ENCODE measurements at places on chromosomes 4 and X.

- no peak for DNase-seq
These were observed 39.8 kb downstream of the BBS12 start for GRCh38 chr4:122772311-122772710.

- DNase-seq, result no peak
These were observed 15.6 kb upstream of the CWH43 start for GRCh38 chr4:48970471-48970921.

DNA sequence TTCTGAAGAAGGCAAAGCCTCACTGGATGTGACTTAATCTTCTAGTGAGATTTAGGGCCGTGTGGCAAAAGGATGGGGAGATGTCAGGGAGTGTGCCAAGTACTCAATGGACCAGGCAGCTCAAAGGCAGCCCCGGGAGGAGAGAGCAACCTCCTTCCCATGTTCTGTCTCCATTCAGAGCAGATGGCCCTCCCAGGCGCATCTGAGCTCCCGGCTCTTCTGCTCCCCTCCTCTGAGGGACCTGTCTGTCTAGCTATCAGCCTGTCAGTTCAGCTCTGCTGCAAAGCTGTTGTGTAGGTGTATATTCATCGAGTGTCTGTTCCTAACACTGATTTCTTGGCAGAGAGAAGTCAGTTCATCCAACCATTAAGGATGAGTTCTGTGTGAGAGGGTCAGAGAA is 10.9 kb upstream of the PORCN start:
- no peak for DNase-seq

DNA sequence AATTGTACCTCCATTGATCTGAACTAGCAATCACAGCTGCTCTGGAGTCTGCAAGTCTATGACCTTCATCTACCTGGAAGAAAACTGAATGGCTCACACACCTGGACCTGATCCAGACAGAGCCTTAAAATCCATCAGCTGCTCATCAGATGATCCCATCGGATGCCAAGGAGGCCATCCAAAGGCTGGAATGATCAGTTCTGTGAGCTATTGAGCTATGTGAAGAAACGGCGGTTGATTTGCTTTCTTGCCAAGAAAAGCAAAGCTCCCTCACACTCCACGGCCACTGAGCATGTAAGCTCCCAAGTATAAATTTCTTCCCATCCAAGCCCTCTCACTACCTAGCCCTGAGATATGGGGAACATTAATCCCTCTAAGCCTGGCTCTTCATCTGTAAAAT is 63.1 kb downstream of the RELL1 start:
- no peak for DNase-seq

DNA sequence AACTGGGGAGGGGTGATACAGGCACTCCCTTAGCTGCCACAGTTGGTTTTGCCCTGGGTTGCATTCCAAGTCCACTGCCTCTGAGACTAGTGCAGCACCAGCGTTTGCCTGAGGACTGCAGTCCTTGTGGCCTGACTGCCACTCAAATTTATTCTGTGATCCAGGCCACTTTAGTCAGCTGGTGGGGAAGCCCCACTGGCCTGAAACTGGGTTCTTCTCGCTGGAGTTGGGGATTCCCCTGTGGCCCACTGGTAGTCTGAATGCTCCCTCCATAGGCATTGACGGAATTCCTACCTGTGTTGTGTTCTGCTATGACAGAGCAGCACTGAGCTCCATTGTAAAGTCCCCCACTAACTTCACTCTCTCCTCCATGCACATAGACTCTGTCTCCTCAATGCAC is 63.8 kb downstream of the PTPN13 start:
- peak; percentile 8 for DNase-seq

- no peak for DNase-seq
These were observed 332.5 kb downstream of the PDGFC start for GRCh38 chr4:156638925-156639605.

- no peak for DNase-seq
These were observed 112.5 kb downstream of the SCLT1 start for GRCh38 chr4:128980816-128981326.

DNA sequence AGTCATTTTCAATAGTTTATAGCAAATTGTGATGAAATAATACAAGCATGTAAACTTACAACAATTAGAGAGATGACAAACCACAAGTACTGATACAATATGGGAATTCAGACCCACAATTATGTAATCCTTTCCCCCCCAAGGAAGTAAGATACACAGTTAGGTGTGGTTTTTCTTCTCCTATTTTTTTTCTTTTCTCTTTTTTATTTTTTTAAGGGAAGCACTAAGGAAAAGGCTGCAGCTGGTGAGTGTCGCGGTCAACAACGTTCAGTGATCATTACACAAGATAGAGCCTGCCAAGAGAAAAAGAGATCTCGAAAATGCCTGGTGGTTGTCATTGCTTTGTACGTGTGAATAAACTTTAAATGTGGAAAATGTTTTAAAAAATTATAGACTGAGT is 9.8 kb downstream of the NDNF start:
- no peak for DNase-seq

GRCh38 chr4:42282081-42282901 is 115.0 kb upstream of the SHISA3 start:
- peak; percentile 58 for DNase-seq

DNA sequence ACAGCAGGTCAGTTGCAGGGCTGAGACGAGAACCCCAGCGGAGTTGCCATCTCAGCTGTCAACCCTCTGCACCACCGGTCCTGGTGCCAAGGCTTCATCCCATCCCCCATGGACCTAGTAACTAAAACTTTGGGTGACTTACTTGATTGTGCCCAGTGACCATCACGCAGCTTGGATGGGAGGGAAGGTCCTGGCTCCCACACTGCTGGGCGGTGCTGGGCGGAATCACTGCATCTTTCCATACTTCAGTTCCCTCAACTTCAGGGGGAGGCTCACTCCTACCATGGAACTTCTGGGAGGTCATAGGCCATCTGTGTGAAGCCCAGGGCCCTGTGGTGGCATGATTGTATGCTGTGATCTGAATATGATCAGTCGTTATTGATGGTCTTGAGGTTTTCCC is 26.2 kb upstream of the JAKMIP1 start:
- DNase-seq, result no peak

GRCh38 chr4:103050736-103051436 is 25.7 kb downstream of the SLC9B2 start:
- no peak for DNase-seq

GRCh38 chr4:146105464-146105863 is 70.1 kb upstream of the LSM6 start:
- DNase-seq, result no peak

DNA sequence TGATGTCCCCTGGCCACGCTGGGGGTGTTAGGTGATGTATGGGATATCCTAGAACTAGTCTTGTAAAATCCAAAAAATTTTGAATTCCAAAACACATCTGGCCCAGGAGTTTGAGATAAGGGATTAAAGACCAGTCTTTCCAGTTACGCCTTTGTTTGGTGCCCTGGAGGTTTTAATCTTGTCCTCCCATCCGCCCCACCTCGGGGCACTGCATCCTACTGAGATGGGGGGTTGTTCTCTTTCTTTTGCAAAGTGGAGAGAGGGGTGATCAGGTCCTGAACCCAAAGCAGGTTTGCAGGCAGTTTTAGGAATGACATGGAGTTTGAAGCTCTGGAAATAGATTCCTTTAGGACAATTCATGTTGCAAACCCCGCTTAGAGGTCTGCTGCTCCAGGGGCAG is 1.8 kb downstream of the SUV39H1 start:
- DNase-seq, result no peak

GRCh38 chr4:53055716-53056403 is 193.7 kb downstream of the RASL11B start:
- DNase-seq, result no peak

DNA sequence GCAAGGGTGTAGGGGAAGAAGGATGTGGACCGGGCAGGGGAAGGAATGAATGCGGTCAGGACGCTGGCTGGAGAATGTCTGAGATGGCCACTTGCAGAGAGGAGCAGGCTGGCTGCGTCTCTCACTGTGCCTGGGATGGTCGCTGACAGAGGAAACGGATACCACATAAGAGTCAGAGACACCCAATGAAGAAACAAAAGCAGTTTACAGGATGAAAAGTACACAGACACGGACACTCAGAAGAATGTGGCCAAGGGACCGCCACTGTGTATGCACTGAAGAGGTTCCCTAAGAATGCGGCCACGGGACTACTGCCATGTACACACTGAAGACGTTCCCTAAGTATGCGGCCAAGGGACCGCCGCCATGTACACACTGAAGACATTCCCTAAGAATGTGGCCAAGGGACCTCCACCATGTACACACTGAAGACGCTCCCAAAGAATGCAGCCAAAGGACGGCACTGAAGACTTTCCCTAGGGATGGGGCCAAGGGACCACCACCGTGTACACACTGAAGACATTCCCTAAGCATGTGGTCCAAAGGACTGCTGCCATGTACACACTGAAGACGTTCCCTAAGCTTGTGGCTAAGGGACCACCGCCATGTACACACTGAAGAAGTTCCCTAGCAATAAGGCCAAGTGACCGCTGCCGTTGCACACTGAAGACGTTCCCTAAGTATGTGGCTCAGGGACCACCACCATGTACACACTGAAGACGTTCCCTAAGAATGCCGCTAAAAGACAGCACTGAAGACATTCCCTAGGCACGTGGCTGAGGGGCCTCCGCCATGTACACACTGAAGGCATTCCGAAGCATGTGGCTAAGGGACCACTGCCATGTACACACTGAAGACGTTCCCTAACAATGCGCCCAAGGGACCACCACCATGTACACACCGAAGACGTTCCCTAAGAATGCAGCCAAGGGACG is 32.2 kb downstream of the DHRSX start:
- no peak for DNase-seq

- no peak for DNase-seq
These were observed 19.9 kb upstream of the C4orf51 start for GRCh38 chr4:145660064-145660463.

DNA sequence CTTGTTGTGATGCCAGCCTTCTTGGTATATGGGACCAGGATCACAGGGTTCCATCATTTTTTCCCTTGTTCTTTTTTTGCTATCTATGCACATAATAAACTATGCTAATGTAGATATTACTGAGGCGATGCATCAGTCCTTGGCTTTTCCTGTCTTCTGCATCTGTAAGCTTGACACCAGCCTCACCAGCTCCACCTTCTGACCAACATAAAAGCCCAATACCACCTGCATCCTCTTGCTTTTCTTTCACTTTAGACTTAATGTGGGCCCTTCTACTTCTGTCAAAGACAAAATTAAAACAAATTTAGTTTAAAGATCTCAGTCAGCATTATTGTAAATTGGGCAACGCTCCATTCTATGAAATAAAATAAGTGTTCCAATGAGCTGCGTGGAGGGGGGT is 1718.8 kb upstream of the PCDH10 start:
- DNase-seq, result no peak

DNA sequence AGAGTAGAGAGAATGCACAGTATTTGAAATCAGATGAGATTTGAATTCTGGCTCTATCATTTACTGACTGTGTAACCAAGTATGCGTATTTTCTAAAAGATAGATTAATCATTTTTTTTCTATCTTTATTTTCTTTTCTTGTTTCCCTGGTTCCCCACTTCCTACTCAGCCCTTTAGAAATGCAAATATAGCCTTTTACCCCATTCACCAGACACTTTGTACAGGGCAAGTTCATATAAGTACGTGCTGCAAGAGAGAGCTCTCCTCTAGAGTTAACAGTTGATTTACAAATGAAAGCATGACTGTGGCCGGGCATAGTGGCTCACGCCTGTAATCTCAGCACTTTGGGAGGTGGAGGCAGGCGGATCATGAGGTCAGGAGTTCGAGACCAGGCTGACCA is 17.8 kb upstream of the TDO2 start:
- DNase-seq, result no peak

DNA sequence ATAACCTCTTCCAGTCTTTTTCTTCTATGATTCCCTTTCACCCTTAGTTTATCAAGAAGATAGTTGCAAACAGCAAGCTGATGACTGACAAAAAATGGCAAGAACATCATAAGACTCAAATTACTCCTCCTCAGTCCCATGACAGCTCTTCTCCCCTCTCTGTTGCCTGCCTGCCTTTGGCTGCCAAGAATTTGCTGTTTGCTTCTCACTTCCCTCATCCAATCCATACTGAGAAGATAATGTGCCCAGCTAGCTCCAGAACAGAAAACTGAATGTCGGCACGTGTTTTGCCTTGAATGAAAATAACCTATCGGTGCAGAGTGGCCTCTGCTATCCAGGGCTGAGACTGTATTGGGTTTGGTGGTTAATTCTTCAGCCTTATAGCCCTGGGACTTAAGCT is 192.1 kb downstream of the PPARGC1A start:
- no peak for DNase-seq

DNA sequence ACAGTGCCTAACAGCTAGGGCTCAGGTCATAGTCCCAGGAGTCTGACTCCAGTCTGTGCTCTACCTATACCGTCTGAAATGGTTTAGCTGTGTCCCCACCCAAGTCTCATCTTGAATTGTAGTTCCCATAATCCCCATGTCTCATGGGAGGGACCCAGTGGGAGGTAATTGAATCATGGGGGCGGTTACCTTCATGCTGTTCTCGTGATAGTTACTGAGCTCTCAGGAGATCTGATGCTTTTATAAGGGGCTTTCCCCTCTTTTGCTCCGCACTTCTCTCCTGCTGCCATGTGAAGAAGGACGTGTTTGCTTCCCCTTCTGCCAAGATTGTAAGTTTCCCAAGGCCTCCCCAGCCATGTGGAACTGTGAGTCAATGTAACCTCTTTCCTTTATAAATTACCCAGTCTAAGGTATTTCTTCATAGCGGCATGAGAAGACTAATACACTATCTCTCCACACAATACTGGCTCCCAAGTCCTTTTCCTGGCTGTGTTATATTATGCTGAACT is 110.8 kb downstream of the AFAP1 start:
- DNase-seq, result no peak

- DNase-seq, result no peak
These were observed 81.6 kb downstream of the WDR19 start for GRCh38 chr4:39263895-39264294.

GRCh38 chr4:123325241-123325681 is 71.3 kb upstream of the SPRY1 start:
- no peak for DNase-seq

DNA sequence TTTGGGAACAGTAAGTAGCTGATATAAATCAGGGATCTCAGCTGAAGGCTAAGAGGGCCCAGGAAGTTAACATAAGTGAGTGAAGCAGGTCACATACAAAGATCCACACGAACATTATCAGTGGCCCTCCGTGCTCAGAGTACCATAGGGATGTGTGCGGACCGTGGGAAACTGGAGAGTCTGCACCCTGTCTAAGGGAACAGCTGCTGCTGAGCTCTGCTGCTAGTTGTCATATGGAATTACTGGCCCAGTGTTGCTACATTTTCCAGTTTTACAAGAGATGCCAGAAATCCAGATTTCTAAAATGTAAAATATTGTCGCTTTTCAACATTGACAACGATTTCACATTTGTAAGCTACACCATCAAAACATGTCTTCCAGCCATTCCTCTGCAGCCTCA is 90.5 kb downstream of the RTL5 start:
- DNase-seq, result no peak

GRCh38 chr4:1219566-1219950 is 29.4 kb downstream of the CTBP1 start:
- no peak for DNase-seq

DNA sequence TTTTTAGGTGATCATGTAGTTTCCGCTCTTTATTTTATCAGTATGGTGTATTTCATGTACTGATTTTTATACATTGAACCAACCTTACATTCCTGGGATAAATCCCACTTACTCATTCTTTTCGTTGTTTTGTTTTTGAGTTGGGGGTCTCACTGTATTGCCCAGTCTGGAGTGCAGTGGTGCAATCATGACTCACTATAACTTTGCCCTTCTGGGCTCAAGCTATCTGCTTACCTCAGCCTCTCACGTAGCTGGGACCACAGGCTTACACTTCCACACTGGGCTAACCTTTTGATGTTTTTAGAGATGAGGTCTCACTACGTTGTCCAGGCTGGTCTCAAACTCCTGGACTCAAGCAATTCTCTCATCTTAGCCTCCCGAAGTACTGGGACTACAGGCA is 19.5 kb upstream of the STARD8 start:
- DNase-seq, result no peak

GRCh38 chrX:118864063-118864635 is 40.5 kb downstream of the ZCCHC12 start:
- DNase-seq, result no peak
